ENCODE measurements at places on chromosomes 12 and 14. TPM values are rescaled to one million over a fixed set of nuclear protein-coding genes. Genes with fewer than 3 reads are reported as not detected.

TMTC1 gene
- 29.1 TPM for polyA plus RNA-seq

DNA sequence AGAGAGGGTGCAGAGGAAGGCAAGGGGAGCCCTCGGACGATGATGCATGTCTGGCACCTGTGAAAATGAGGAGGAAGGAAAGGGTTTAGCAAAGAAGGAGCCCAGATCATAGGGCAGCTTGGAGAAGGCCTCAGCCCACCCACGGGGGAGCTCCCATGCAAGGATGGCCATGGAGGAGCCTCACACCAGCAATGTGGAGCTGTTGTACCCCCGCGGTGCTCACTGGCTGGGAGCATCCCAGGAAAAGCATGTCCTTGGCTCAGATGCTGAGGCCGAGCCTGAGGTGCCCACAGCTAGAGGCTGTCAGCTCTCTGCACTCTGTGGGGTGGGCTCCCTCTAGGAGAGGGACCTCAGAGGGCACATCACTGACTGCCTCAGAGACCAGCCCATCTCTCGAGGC lies 622.6 kb downstream of the AACS start:
- no peak for DNase-seq

DNA sequence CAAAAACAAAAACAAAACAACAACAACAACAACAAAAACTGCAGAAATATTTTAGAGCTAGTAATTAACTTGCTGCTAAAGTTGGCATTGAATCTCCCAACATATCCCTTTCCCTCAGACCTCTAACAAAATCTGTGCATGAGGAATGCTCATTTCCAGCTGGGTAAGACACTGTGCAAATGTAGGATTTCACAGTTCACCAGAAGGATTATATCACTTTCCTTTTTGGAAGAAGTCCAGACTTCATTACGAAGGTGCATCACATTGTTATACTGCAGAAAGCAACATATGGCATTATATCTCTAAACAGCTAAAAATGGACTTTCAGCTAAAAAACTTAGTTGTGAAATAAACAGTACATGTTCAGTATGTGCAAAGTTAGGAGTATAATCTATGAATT lies 341.8 kb downstream of the FSCB start:
- no peak for DNase-seq

DNA sequence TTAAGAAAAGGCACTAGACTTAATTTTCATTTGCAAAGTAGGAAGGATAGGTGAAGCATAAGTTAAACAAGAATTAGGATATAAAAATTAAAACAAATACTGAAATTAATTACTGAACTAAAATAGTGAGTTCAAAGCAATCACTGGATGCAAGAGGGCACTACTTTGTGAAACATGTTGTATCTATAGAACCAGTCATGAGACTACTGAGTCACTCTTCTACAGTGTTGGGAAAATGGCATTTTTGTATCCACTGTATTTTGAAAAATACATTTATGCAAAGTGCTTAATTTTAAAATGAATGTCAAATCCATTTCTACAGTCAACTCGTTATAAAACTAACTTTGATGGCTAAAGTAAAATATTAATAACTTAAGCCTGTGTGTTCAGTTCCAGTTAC lies 47.9 kb downstream of the SEL1L start:
- DNase-seq, result no peak

SDR9C7 gene
- polyA plus RNA-seq, result 0.22 TPM

GRCh38 chr12:93594766-93595311 lies 22.4 kb downstream of the SOCS2 start:
- DNase-seq, result no peak

- DNase-seq, result no peak
Measured at GRCh38 chr12:11075642-11076041, 13.5 kb upstream of the TAS2R46 start.

DNA sequence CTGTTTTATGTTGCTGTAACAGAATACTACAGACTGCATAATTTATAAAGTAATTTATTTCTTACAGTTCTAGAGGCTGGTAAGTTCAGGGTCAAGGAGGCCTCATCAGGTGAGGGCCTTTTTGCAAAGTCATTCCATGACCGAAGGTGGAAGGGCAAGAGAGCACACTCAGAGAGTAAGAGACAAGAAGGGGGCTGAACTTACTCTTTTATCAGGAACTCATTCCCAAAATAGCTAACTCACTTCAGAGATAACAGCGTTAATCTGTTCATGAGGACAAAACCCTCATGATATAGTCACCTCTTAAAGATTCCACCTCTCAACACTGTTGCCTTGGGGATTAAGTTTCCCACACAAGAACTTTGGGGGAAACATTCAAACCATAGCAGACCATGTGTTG lies 51.5 kb upstream of the RNU6-7 start:
- DNase-seq, result no peak

DNA sequence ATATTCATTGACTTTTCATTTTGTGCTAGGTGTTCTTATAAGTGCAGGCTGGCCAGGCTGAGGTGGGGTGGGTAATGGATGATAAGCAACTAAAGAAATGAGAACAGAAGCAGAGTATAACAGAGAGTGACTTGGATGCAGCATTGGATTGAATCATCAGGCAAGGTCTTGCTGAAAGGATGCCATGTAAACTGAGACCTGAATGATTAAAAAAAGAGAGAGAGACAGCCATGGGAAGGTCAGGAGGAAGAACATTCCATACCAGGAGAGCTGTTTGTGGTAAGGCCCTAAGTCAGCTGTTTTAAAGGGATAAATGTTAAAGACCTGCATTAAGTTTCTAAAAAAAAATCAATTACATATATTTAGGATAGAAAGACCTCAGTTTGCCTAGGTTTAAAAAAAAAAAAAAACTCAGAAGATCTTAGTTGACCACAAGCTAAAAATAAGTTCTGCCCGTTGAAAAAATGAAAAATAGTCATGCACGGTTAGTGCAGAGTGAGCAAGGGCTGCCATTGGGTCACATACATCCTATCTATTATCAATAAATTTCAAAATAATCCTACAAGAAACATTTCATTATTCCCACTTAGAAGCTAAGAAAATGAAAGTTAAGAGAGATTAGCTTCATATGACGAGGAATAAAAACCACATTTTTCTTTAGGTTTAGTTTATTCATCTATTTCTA lies 37.2 kb downstream of the IFNG start:
- no peak for DNase-seq

- no peak for DNase-seq
Measured at GRCh38 chr14:29390081-29390832, 537.4 kb downstream of the PRKD1 start.

- no peak for DNase-seq
Measured at GRCh38 chr12:53928054-53928835, 10.4 kb upstream of the HOXC13 start.

DNA sequence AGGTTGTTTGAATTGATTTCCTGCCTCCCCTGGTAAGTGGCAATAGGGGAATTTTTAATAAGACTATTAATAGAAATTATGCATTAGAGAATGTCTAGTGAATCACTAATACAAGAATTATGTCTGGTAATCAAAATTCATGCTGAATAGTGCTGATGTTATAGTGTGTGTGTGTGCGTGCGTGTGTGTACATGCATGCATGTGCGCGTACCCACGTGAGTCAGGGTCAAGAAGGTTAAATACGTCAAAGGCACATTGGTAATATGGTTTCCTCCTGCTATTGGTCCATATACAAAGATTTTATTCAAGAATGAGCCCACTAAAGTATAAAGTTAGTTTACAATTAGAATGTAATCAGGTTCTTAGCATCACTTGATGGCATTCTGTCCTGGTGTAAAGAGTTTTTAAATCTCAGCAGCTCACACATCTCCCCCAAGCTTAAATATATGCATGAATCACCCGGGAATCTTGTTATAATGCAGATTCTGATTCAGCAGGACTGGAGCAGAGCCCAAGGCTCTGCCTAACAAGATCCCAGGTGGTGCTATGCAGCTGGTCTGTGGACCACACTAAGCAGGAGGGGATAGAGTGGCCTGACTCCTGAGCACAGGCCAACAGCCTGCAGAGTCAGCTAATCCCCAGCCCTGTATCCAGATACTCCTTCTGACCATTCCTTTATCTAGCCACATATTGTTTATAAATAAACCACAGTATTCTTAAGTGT lies 43.9 kb downstream of the TTC9 start:
- no peak for DNase-seq

- DNase-seq, result no peak
Measured at GRCh38 chr12:106436164-106436563, 78.6 kb downstream of the POLR3B start.

DNA sequence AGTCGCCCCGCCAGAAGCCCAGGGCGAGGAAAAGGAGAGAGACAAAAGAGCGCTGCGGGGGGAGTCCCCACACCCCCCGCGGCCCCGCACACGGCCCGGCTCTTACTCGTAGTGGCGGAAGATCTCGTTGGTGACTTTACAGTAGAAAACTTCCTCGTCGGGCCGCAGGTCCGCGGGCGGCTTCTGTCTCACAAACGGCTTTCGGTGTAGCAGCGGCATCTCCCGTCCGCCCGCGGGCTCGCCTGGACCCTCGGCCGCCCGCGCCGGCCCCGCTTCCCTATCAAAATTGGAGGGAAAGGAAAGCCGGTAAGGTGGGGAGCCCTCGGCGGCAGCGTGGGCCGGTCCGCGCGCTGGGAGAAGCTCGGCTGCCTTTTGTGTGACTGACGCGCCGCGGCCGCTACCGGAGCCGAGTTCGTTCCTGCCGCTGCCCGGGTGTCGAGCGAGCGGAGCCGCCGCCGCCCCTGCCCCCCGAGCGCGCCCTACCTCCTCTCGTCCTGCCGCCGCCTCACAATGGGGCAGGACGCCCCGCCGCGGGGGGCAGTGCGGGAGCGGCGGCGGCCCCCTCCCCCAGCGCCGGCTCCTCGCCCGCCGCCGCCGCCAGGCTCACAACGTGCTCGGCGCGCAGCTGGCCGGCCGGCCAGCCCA lies 652 bp downstream of the BAZ1A start:
- DNase-seq, result peak; percentile 53

DNA sequence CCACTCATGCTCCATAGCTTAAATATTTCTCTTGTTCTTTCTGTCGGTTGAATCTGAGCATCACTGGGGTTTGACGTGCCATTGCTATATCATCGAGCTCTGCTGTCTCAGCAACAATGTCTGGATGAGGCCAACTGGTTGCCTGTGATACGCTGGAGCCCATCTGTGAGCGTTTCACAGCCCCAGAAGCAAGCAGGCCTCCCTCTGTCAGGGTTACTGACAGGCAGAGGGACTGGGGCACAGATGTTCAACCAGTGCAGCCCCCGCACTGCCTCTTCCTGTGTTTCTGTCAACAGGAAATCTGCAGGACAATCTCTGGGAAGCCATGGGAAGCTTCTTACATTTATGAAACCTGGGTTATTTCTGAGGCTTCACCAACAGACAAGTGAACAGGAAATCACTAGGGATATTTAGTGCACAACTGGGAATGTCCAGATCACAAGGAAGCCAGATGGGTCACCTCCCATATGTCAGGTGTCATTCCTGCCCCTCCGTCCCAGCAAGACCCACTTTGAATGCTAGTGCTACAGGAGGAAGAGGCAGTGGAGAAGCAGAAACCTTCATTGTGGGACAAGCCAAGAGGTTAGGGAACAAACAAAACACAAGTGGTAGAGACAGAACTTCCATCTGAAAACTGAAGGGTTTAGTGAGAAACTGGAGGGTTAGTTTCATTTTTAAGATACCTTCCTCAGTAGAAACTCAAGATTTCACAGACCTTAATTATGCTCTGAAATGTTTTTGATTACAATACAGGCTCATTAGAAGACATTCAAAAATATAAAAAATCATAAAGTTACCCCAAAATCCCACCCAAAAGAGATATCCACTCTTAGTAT lies 24.1 kb downstream of the DMAC2L start:
- DNase-seq, result no peak

DNA sequence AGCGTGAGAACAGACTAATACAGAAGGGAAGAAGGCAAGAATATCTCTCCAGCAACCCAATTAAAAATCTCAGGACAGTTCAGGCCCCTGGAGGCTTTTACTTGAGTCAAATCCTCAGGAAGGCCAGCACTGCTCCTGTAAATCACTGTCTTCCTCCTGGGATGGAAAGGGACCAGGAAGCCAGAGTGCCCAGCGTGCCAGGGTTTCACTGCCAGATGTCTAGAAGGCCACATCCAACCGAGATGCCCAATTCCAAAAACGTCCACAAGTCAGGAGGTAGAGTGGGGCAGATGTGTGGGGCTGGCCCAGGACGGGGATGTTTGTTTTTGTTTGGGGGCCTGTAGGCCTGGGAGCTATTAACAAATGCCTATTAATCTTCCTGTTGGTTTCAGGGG lies 332.0 kb downstream of the MED13L start:
- no peak for DNase-seq

MOAP1 gene
- 48.6 TPM for polyA plus RNA-seq

- no peak for DNase-seq
Measured at GRCh38 chr14:60512126-60512525, 3.2 kb downstream of the SIX6 start.

DNA sequence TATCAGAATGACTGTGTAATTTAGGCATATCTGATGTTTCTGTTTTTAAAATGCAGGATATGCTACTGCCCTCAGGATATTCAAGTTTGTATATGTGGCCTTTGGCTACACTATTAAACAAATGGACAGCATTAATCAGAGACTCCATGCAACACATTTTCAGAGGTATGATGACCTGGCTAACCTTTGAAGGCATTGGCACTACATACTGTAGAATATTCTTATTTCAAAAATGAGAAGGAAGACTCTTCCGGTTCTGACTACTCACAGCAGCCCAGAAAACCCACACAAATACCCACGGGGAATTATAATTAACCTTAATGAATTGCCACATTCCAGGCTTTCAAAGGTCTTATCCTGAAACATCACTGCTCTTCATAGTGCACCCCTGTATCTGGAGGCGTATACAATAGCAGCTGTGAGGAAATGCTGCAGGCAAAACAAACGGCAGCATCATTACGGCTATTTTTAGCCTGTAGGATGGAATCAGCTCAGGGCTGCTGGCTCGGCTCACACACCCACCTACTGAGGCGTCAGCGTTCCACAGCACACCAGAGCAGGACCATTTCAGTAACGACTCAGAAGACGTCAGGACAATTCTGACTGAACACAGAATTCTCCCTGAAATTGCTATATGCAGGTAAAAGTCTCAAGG lies 648.5 kb downstream of the RPS29 start:
- DNase-seq, result no peak

- no peak for DNase-seq
Measured at GRCh38 chr12:52791271-52792184, 4.4 kb downstream of the KRT3 start.

DNA sequence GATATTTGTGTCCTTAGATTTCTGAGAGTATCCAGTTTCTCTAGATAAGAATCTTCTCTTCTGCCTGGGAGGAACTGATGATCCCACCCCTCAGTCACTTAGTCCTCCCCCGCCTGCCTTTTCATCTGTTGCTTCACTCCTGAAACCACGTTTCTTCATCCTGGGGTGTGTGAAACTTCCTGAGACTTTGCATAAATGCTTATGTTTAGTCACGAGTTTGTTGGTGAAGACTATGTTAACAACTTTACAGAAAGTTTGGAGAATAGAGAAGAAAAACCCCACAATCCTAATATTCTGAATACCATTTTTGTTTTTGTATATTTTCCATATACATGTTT lies 33.2 kb downstream of the MARK3 start:
- no peak for DNase-seq

DNA sequence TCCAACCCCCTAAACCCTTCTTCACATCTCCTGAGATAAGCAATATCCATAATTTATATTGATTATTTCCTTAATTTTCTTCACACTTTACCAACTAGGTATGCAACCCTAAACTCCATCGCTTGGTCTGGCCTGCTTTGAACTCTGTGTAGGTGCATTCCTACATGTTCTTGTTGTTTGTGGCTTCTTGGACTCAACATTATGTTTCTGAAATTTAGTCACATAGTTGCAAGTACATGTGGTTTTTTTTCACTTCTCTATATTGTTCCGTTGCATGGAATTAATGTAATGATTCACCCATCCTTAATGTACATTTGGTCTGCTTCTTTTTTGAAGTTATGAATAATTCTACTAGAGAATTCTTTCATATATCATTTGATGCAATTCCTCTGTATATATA lies 1.6 kb upstream of the TAS2R30 start:
- DNase-seq, result no peak

Measured in renal cortex interstitium (tissue), 15 donors.